B cell (primary cell): ENCODE measurements at places on chromosomes 4 and X. TPM values are rescaled to one million over a fixed set of nuclear protein-coding genes. Genes with fewer than 3 reads are reported as not detected.

- DNase-seq = no peak
Measured at GRCh38 chr4:102533904-102534303, 32.7 kb downstream of the NFKB1 start.

DNA sequence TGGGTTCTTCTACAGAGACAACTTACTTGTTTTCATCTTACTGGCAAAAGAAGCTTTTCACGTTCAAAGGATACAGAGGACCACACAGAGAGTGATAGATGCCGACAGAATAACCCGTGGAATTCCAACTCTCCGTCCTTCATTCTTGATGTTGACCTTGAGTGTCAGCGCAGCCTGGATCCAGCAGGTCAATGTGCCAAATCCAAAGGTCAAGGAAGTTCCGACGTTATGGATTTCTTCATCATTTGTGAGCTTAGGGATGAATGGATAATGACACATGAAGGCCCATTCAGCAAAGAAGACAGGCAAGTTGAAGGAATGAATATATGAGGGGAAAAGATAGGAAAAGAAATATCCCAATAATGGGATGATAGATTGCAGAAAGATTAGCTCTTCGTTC lies 59.6 kb downstream of the ENOPH1 start:
- DNase-seq = no peak

GRCh38 chr4:138389976-138390685 lies 148.0 kb upstream of the SLC7A11 start:
- DNase-seq = no peak

DNA sequence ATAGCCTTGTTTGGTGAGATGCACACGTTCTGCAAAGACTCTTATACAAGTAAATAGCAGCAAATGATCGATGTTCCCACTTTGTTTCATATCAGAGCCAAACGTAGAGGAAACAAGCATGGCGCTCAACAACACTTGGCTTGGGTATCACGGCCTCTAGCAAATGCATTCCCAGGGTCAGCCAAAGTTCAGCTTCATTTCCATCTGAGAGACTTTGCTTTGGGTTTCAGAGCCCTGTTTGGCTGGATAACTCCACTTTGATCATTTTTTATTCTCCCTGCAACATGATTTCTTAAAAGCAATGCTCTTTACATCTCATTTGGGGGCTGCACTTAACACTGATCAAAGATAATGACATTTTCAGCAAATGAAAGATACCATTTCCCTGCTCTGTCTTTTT lies 199.2 kb upstream of the FAM9B start:
- DNase-seq = no peak

DNA sequence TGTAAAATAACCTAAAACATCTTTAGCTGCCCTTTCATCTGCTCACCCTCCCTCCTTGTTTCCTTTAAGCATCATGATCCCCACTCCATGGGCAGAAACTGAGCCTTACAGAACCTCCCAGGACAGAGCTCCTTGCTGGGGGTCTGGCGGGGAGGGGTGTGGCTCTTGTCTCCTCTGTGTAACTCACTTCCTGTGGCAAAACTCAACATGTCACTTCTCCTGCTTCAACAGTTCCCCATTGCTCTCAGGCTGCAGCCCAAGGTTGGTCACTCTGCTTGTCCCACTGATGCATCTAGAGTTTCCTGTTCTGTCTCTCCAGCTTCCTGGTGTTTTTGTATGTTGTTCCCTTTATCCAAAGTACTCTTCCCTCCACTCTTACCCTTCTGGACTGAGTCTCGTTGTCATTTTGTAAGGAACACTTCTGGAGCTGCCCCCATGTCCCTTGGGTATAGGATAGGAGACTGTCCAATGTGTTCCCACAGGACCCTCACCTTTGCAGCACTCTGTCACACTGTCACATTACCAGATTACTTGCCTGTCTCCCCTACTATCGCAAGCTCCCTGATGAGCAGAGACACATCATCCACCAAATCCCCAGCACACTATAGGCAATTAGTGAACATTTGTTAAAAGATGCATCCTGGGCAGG lies 19.6 kb downstream of the TMEM31 start:
- no peak for DNase-seq

DNA sequence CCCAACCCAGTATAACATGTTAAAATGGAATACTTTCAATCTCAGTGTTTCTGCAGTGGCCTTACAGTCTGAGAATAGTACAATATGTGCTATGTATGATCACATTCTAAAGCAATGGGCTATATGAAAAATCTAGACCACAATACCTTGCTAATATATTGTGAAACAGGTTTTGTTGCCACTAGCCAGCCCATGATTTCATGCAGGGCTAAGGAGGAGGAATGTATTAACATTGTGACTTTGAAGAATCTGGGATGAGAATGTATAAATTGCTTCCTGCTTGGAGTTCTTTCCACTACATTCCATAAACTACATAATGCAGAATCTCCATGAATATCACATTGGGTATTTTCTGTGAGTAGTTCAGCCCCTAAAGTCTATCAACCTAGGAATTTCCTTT lies 935.4 kb upstream of the GRIA3 start:
- DNase-seq = no peak

GRCh38 chrX:74902806-74903205 lies 22.4 kb downstream of the NEXMIF start:
- no peak for DNase-seq

DNA sequence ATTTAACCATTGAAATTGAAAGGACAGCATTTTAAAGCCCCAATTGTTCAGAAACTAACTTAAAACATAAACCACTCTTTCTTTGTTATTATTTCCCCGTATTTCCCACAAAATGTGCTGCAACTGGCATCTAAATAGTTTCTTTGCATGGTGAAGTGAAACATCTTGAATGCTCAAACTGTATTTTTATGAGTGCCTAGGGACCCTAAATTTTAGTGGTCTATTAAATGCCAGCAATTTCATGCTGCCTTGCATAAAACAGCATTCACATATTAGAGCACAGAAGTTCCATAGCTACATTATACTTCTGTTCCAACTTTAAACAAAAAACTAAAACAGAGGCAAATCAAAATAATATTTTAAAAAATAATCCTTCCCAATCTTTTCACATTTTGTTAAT lies 5.4 kb downstream of the RAB28 start:
- DNase-seq = no peak

GRCh38 chrX:113594123-113594841 lies 753.7 kb upstream of the AMOT start:
- no peak for DNase-seq

DNA sequence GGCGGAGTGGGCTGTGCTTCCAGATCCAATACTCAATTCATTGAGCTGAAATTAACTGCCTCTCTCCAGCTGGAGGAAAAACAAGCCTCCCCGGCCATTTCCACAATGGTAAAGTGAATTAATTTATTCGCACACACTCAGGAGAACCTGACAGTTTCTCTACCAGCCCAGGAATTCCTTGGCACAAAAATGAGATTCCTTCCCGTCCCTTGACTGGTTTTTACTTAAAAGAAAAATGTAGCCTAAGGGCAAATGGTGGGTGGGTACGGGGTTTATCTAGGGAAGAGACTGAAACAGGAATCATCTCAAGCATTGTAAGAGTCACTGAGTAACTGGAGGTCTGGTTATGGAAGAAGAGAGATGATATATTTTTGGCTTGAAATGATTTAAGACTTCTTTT lies 102.7 kb downstream of the VCX3A start:
- no peak for DNase-seq

DNA sequence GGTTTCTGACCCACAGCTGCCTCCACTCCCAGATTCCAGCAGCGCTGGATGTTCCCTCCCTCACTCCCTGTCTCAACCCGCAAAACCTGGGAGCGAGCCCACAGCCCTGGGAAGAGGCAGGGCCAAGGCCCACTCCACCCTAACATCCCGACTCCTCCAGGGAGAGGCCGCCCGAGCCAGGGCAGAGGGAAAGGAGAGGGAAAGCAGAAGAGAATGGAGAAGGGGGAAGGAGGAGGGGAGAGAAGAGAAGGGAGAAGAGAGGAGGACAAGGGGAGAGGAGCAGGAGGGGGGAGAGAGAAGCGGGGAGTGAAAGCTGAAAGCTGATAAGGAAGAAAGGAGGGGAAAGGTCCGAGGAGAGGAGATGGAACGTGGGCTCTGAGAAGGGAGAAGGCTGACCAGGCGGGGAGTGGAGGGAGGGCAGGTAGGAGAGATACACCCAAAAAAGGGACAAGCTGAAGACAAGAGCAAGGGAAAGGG lies 120.2 kb upstream of the PJA1 start:
- no peak for DNase-seq

GRCh38 chr4:80007745-80008149 lies 65.3 kb downstream of the ANTXR2 start:
- no peak for DNase-seq

DNA sequence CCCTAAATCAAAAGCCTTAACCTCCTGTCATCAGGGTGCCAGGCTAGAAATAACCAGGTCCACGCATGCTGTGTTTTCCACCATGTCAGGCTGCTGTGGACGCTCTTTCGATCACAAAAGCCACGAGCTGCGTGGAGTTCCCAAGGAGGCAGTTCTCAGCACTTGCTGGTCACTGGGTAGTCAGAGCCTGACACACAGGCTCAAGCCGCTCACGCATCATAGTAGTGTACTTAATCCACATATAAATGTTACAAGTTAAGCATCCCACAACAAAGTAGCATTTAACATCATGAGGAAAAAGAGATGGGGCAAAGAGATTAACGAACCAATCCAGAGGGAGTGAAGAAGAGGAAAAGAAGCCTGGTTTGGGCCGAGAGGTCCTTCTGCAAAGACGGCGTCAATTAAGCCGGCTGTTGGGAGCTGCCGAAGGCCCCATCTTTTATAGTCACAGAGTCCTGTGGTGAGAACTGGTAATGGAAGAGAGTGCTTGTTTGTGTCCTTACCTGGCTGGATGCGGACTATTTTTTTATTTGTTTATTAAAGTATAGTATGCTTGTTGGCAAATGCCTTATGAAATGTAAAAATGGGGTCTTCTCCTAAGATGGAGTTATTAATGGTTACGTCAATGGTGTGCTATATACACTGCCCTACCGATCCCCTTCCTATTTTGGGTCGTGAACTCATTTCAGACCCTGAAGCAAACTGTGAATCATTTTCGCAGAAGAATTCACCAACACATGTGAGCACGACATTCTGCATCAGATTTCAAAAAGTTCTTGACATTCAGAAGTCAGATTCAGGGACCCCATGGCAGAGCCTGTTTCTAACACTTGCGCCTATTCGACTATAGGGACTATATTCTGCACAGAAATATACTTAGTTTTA lies 675 bp downstream of the PRIMPOL start:
- no peak for DNase-seq

DNA sequence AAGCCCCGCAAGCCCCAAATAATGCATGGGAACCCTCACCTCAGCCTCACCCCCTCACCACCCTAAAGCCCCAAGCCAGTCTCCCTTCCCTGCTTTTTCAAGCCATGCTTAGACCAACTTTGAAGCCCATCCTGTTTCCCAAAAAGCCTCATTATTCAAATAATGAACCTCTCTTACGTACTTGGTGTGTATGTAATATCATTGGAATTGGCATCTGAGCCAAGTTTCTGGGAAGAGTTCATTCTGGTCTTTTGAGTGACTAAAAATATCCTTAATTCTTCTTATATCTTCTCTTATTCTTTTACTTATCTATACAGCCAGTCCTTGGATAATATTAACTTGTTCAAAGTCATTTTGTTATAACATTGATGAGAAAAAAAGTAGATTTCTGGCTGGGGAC lies 875.8 kb upstream of the SLIT2 start:
- no peak for DNase-seq

DNA sequence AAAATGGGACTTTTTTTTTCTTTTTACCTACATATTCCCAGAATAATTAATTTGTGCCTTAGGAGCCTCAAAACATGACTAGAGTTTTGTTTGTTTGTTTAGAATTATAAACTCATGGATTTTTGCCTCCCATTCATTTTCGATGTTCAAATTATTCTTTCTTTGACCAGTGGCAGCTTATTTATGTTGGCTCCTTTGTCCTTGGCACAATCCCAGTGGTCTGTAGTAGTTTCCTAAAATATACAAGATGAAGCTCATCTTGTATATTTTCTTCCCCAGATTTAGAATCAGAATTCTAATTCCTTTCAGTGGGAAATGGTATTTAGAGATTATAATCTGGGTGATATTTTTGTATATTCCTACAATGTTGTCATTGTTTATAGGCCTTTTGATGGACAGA lies 27.2 kb downstream of the DCK start:
- DNase-seq = no peak

- no peak for DNase-seq
Measured at GRCh38 chr4:169975838-169976796, 50.1 kb downstream of the MFAP3L start.

DNA sequence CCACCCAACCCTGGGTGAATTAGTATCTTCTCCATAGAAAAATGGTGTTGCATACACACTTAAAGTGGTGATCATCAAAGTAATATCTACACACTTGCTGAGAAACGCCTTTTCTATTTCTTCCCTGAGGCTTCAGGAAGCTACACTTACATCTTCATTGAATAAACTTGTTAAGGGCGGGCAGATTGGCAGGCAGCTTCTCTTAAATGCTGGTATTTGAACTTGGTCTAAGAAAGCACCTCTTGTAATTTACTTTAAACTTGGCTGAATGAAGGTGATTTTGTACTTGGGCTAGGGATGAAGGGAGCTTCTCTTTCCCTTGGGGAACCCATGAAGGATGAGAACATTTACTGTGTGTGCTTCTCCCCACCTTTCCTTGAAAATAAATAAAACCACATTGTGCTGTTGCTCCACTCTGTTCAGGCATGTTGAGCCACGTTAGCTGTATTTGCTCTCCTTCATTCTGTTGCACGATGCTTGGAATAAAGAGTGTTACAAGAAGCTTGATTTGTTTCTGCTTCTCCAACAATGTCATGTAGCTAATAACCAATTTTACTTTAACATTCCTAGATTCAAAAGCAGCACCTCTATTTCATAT lies 430.1 kb downstream of the ANKRD50 start:
- no peak for DNase-seq

DNA sequence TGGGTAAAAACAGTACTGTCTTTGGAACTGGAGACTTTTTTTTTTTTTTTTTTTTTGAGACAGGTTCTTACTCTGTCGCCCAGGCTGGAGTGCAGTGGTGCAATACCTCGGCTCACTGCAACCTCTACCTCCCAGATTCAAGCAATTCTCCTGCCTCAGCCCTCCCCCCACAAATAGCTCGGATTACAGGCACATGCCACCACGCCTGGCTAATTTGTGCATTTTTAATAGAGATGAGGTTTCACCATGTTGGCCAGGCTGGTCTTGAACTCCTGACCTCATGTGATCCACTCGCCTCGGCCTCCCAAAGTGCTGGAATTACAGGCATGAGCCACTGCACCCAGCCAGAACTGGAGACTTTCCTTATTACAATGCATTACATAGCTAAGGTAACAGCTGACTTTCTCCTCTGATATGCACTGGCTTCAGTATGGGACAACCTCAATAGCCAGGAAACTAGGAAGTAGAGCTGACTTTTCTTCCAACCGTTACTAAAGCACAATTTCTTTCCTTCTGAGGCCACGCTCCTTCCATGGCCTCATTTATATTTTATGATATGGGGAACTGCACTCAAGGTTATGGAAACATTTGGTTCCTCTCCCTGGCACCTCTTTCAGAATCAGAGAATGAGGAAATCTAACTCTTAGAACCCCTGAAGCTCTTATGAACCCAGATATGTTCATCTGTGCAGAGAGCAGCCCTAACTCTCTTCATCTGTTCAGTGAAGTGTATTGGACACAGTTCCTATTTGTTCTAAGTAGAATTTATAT lies 53.5 kb upstream of the FAM9B start:
- no peak for DNase-seq

The NAT8L gene
- total RNA-seq = 0.25 and 0.34 TPM in 2 replicates

The GAGE12J gene
- total RNA-seq = not detected in 2 replicates

The AMOT gene
- 3.0 and 5.2 TPM in 2 replicates for total RNA-seq

The MAGEE1 gene
- total RNA-seq = 6.7 and 7.0 TPM in 2 replicates

The USP51 gene
- 3.2 and 4.8 TPM in 2 replicates for total RNA-seq

The CLIC2 gene
- 0.10 and 0.15 TPM in 2 replicates for total RNA-seq

The POLN gene
- total RNA-seq = 1.5 and 4.2 TPM in 2 replicates

The CLCN5 gene
- 3.6 and 6.3 TPM in 2 replicates for total RNA-seq

The NR3C2 gene
- total RNA-seq = 19.3 and 21.3 TPM in 2 replicates

The PNMA5 gene
- total RNA-seq = 0.62 and 1.1 TPM in 2 replicates
